ENCODE measurements at places on chromosomes 6 and 20.

- DNase-seq, result no peak
Measured at GRCh38 chr20:63053432-63054102, 46.8 kb upstream of the BHLHE23 start.

DNA sequence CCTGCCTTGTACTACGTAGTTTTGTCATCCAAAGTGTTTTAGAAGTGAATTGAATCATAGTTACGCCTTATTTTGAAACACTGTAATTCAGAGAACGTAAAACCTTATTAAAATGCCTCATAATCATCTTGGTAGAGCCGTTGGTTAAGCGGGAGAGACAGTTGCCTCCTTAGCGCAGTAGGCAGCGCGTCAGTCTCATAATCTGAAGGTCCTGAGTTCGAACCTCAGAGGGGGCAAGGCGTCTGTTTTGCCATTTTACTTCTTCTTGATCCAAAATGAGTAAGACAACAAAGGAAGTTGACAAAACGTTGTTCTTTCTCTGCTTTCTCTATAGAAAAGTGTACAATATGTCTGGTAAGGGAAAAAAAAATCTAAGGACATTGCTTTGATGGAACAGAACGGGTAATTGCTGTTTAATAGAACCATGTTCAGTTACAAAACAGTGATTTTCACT lies 20.7 kb upstream of the TRIM27 start:
- no peak for DNase-seq

- DNase-seq, result no peak
Measured at GRCh38 chr20:34388678-34389077, 25.6 kb downstream of the ITCH start.

DNA sequence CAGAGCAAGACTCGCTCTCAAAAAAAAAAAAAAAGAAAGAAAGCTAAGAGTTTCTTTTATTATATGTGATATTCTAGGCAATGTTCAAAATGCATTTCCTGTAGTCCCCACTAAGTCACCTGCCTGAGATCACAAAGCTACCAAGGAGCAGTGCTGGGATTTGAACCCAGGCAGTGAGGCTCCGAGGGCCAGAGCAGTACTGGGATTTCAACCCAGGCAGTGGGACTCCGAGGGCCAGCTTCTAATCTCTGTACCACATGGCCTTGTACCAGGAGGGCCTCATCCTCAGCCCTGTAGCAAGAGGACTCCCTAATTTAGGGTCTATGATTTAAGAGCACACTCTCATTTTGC lies 39.7 kb downstream of the ZMYND8 start:
- no peak for DNase-seq

GRCh38 chr6:133632206-133632605 lies 256.7 kb upstream of the TCF21 start:
- DNase-seq, result no peak

GRCh38 chr6:25248123-25248522 lies 31.1 kb upstream of the CARMIL1 start:
- DNase-seq, result no peak

- DNase-seq, result no peak
Measured at GRCh38 chr6:161057103-161058091, 65.8 kb downstream of the MAP3K4 start.

DNA sequence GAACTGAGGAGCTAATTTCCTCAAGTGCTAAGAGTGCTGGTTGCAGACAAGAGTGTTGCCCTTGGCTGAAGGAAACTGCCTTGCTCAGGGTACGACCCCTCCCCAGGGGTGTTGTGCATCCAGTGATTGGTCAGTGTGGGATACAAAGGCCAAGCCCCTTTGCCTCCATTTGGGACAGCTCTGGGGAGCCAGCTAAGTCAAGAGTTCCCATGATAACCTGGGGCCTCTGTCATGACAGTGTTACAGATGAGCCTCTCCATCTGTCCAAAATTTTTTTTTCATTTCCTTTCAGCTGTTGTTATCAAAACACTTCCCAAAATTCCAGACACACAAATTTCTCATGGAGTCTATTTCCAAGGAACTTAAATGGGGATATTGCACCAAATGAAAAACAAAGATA lies 93.3 kb downstream of the HS3ST5 start:
- DNase-seq, result no peak

- no peak for DNase-seq
Measured at GRCh38 chr6:20655317-20655716, 121.1 kb downstream of the CDKAL1 start.

DNA sequence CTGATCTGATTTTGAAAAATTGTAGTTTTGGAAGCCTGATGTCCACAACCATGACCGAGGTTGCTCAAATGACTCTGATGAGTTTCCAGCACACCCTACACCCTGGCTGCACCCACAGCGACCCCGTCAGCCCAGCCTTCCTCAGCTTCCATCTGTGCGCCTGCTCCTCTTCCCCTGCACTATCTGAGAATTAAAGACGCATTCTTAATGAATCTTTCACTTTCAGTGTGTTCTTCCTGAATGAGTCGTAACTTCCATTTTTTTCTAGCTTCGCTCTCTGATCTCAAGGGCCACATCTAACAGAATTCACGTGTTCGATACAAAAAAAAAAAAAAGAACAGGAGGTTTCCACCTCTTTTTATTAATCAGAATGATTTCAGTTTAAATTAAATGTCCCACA lies 21.3 kb upstream of the RREB1 start:
- DNase-seq, result peak; percentile 58

All from GM10248 (cell line).